ENCODE measurements at places on chromosomes 2 and 18.

DNA sequence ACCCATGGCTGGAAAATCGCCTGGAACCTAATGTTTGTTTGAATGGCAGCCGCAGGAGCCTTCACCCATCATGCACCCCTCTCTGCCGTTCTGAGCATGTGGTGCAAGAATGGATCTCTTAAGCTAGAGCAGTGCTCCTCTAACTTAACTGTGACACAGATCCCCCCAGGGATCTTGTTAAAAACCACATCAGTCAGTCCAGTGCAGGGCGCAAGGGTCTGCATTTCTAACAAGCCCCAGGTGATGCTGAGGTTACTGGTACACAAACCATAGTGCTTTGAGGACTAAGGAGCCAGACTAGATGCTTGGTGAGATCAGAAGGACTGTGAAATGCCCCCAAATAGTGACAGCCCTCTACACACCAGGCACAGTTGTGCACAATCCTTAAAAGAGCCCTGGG, 87.1 kb upstream of the KCTD1 start:
- no peak for DNase-seq

GRCh38 chr18:22387787-22388186, 29.9 kb downstream of the CTAGE1 start:
- DNase-seq: no peak

DNA sequence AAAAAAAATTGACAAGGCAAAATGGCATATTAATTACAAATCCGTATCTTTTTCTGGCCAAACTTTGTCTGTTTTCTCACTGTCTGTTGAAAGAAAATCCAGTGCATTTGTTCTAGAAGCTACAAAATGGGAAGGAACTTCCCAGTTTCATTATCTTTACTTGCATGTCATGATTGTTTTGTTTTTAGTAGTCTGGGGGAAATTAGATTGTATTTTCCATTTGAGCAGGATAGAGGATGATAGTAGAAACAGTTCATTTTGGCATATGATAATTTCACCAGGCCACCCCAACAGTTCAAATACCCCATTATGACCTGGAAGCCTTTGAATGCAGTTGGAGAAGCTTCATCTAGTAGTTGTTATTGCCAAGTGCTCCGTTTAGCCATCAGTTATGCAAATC, 77.5 kb upstream of the RANBP2 start:
- DNase-seq: no peak

DNA sequence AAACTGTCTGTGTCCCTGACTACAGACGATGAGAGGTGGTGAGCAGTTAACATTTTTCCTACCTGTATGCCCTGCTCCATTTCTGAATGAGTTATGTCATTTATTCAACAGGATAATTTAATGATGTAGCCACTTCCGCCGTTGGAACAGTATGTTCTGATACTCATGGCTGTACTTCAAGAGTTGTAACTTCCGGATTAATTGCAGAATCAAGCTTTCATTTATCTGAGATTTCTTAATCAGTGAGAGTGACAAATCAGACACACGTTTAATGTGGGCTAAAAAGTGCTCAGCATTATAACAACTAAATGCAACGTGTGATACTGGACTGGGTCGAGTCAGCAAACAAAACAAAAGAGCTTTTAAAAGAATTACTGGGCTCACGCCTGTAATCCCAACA, 107.7 kb downstream of the KCTD1 start:
- DNase-seq: no peak

DNA sequence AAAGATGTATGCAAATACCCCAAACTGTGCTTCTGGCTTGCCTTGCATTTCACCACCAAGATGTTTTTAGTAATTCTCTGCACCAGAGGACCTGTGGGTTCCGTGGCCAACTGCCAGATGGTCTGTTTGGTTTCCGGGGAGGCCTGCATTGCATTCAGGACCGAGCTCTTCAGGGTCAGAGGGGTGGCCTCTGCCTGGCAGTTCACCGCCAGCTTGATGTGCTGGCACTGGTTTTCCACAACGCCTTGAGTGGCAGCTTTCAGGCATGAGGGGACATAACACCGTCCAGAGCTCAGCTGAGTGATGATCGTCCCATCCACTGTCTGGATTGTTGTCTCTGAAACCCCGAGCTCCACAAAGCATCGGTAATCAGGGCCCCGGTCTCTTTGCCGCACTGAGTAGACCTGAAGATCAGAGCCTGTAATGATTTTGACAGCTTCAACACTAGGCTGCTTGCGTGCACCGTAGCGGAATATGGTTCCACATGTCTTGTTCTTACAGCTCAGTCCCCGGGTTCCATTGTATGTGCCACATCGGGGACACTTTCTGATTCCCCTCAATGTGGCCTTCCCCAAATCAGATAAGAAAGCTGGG, 9.4 kb downstream of the C2orf42 start:
- DNase-seq: no peak

- no peak for DNase-seq
Measured at GRCh38 chr18:37160038-37160820, 331.3 kb downstream of the KIAA1328 start.

GRCh38 chr2:39913648-39914461, 134.8 kb upstream of the THUMPD2 start:
- no peak for DNase-seq

- no peak for DNase-seq
Measured at GRCh38 chr2:54052825-54053718, 62.3 kb upstream of the ACYP2 start.

DNA sequence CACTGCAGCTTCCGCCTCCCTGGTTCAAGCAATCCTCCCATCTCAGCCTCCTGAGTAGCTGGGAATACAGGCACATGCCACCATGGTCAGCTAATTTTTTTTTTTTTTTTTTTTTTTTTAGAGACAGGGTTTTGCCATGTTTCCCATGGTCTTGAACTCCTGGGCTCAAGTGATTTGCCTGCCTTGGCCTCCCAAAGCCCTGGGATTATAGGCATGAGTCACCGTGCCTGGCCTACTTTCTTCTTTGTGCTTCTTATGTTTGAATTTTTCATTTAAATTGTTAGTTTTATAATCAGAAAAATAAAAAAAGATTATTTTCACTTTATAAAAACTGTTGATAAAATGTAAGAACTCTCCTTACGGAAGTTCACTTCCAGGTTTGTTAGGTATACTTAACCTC, 101.5 kb upstream of the LPIN2 start:
- no peak for DNase-seq

- DNase-seq: no peak
Measured at GRCh38 chr2:122322815-122323214, 567.4 kb downstream of the TSN start.

DNA sequence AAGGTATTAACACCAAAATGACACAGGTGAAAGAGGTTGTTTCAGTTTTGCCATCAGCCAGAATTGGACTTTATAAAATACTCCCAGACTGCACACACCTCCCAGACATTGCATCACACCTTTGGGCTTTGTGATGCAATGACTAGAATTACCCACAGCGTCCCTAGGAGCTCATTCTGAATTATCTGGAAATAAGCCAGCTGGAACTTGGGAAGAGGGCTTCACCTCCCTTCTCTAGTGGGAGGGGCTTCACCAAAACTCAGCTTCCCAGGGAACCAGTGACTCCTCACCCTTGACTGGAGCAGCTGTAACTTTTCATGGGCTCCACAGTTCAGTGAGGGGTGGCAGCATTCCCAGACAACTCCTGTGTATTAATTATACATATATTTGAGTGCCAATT, 83.1 kb upstream of the BZW1 start:
- DNase-seq: no peak

DNA sequence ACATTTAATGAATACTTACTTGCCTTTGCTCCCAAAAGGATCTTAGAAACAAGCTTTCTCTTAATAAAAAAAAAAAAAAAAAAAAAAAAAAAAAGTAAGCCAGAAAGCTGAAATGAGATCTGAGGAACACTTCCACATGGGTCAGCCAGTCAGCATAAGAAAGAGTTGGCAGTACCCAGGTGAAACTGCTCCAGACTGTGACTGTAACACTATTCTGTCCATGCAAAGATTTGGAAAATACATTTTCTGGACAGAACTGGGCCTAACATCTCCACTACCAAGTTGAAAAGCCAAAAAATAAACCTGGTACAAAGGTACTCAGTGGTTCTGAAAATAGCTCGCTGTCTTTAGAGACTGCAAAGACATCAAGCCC, 135.7 kb downstream of the THADA start:
- DNase-seq: no peak

- DNase-seq: no peak
Measured at GRCh38 chr2:138502255-138503086, 901 bp downstream of the SPOPL start.

DNA sequence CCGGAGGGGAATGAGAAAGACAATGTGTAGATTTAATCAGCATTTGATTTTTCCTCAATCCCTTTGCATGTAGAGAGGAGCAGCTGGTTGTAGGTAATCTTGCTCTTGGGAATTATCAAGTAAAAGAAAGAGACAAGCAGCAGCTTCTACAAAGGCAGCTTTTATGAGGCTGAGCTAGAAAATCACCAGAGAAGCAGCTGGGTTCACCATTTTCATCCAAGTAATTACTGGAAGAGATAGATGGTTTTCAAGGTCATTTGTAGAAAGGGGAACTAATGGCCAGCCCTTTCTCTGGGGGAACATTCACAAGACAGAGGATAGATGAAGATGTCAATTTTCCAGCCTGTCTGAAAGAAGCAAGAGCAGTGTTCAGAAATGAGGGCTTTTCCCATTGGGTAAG, 113.0 kb downstream of the RND3 start:
- DNase-seq: no peak

GRCh38 chr2:21233194-21233593, 109.4 kb downstream of the TDRD15 start:
- DNase-seq: no peak

GRCh38 chr2:201879996-201880395, 73.7 kb downstream of the CDK15 start:
- no peak for DNase-seq

- no peak for DNase-seq
Measured at GRCh38 chr2:149740490-149740889, 152.9 kb upstream of the MMADHC start.

GRCh38 chr2:129936334-129936934, 43.0 kb upstream of the RAB6C start:
- no peak for DNase-seq

DNA sequence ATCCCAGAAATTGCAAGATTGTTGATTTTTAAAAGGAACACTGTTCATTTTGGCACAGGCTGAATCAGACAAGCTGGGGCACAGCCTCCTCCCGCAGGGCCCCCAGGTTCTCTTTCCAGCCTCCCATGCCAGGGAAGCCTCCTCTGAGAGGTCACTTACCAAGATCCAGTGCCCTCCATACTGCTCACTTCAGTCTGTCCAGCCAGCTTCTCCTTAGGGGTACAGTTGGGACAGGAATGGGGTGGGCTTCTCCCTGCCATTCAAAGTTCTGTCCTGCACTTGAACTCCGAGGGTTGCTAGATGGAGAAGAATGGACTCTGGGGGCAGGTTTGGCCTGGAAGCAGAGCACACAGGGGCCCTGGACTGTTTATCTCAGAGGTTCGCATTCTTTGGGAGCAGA, 7.5 kb upstream of the CYP26B1 start:
- DNase-seq: no peak

GRCh38 chr2:224875841-224876240, 159.7 kb upstream of the CCDC195 start:
- DNase-seq: no peak

DNA sequence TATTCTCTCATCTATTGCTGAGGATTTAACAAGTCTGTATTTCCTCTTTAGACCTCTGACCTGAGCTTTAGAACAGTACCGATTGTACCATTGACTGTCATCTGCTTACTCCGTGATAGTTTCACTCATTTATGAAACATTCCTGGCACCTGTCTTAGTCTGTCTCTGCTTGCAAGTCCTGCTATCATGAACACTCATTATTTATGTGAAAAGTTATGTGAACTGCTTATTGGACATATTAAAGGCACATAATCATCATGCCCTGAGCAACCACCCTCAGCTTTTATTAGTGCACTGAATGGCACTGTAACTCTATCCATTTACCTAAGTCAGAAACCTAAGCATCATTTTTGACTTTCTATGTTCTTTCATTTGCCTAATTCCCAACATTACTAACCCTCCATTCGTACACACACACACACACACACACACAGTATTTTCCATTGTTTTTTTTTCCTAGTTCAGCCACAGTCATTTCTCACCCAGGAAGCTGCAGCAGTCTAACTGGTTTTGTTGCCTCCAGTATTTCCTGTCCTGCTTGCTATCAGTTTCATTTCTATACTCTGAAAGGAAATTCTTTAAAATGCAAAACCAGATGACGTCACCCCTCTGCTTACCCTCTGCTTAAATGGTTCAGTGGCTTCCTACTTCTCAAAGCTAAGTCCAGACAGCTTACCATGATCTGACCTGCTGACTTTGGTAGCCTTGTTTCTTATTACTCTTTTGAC, 146.1 kb downstream of the HAUS1 start:
- DNase-seq: no peak

DNA sequence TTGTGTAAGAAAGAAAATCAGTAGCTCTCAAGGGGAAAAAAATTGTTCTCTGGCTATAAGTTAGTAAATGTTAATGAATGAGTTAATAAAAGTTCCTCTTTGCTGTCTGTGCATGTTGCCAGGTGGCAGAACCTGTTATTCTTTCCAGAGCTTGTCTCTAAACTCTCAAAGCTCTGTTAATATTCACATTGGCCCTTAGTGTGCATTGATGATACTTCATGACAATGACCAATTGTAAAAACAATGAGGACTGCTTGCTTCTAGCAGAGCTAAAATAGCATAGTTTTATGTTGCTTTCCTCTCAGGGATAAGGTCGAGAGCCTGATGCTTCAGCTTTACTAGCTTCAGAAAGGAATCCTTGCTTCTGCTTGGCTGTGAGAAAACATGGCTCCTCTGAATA, 91.5 kb downstream of the RAD51AP2 start:
- no peak for DNase-seq

- no peak for DNase-seq
Measured at GRCh38 chr2:143085125-143085784, 44.0 kb upstream of the ARHGAP15 start.

Data from H1 (cell line).